ENCODE measurements at places on chromosomes 12 and 14. TPM values are rescaled to one million over a fixed set of nuclear protein-coding genes. Genes with fewer than 3 reads are reported as not detected.

Gene TCL1B
- total RNA-seq, result not detected

Gene CLEC4C
- not detected for total RNA-seq

Gene RFX4
- total RNA-seq, result not detected

Gene HNF1A
- not detected for total RNA-seq

Gene CEP128
- total RNA-seq, result 42.2 TPM

Gene ZCCHC8
- total RNA-seq, result 42.7 TPM

Gene C12orf50
- total RNA-seq, result not detected

GRCh38 chr12:109997393-109997792, 1.2 kb upstream of the GIT2 start:
- H3K27me3 ChIP-seq, result no peaks in the 10 kb centered on the region
- no peak for DNase-seq
- peaks cover 63% of the 10 kb centered on the region for H3K4me1 ChIP-seq
- peak overlapping the region; percentile 98 for H3K27ac ChIP-seq
- peaks cover 4% of the 10 kb centered on the region for H3K36me3 ChIP-seq

- peaks cover 10% of the 10 kb centered on the region for H3K27me3 ChIP-seq
- no peak for DNase-seq
- H3K27ac ChIP-seq, result no peak overlapping the region
- H3K4me3 ChIP-seq, result no peak overlapping the region
- no peaks in the 10 kb centered on the region for H3K4me1 ChIP-seq
Observed at GRCh38 chr12:62840806-62841205, 94.1 kb downstream of the PPM1H start.

GRCh38 chr14:67151082-67151666, 38.1 kb upstream of the GARIN2 start:
- H3K36me3 ChIP-seq, result no peaks in the 10 kb centered on the region
- H3K4me3 ChIP-seq, result no peak overlapping the region
- no peaks in the 10 kb centered on the region for H3K4me1 ChIP-seq
- no peak for DNase-seq
- no peaks in the 10 kb centered on the region for H3K27me3 ChIP-seq
- no peak overlapping the region for H3K27ac ChIP-seq

DNA sequence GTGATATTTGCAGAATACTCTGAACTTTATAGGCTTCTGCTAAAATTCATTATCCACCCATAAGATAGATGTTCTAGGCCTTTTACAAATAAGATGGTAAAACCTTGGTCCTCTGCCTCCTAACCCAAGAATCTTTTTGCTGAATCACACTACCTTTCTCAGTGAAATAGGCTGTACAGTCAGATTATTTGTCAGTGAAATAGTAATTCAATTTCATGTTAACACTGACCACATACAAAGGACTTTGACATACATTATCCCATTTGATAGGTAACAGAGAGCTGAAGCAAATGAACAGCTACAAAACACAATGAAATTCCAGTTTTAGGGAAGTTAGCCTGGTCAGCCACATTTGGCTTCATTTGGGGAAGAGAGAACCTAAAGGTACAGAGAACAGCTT, 141.1 kb downstream of the PCNX1 start:
- no peak overlapping the region for H3K27ac ChIP-seq
- peaks cover 21% of the 10 kb centered on the region for H3K36me3 ChIP-seq
- DNase-seq, result no peak

DNA sequence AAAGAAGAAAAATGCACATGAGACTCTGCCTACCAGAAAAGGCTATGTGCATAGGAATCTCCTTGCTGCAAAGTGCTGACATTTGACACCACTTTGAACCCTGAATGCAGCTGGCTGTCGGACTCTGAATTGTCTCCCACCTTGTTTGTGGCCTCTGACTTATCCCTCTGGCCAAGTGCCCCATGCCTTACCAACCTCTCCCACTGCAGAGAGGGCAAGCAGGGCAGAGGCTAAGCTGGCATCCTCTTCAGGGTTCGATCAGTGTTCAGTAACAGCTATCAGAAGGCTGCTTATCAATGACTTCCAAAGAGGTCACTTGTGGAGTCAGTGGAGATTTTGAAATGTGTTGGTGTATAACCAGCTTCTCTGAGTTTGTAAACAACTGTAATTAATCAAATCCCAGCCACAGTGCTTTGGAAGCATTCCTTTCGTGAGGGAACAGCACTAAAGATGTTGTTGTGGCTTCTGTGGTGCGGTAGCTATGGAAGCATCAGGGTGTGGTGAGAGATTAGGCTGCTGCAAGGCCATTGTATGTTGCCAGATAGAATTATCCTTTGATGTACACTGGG, 22.6 kb upstream of the BMP4 start:
- no peak overlapping the region for H3K27ac ChIP-seq
- DNase-seq, result no peak
- H3K27me3 ChIP-seq, result no peaks in the 10 kb centered on the region
- H3K4me1 ChIP-seq, result no peaks in the 10 kb centered on the region
- no peak overlapping the region for H3K4me3 ChIP-seq
- H3K36me3 ChIP-seq, result no peaks in the 10 kb centered on the region

DNA sequence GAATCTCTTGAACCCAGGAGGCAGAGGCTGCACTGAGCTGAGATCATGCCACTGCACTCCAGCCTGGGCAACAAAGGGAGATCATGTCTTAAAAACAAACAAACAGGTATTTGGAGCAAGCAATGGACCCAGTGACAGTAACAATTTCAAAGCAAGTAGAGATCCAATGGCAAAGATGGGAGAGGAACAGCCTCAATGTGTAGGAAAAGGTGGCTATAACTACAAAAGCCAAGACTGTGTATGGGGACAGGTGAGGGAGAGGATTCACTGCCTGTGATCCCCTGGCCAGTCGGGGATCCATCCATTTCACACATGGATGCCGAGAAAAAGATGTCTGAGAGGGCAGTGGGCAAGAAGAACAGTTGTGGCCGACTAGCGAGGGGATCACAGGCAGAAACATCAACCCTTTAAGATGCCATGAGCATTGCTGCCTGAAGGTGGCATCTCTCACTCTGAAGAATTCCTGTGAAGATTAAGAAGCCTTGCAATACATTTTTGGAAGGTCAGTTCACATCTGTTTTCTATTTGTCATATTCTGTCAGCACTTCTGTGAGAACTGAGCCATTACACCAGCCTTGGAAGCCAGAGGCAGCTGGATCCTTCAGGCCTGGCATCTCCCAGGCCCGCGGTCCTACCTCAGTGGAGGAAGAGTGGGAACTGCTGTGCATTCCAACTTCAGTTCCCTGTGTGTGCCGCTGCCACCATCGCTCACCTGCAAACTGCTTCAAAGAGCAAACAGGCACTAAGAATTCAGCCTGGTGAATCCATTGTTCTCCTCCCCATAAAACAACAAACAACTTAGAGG, 54.5 kb upstream of the FRS2 start:
- DNase-seq, result no peak
- H3K27ac ChIP-seq, result no peak overlapping the region
- H3K27me3 ChIP-seq, result no peaks in the 10 kb centered on the region
- no peaks in the 10 kb centered on the region for H3K36me3 ChIP-seq
- H3K4me1 ChIP-seq, result no peaks in the 10 kb centered on the region

- H3K4me3 ChIP-seq, result no peak overlapping the region
- H3K27me3 ChIP-seq, result no peaks in the 10 kb centered on the region
- H3K36me3 ChIP-seq, result no peaks in the 10 kb centered on the region
- no peak overlapping the region for H3K27ac ChIP-seq
- DNase-seq, result no peak
Observed at GRCh38 chr12:50041962-50042361, 15.4 kb upstream of the ASIC1 start.

DNA sequence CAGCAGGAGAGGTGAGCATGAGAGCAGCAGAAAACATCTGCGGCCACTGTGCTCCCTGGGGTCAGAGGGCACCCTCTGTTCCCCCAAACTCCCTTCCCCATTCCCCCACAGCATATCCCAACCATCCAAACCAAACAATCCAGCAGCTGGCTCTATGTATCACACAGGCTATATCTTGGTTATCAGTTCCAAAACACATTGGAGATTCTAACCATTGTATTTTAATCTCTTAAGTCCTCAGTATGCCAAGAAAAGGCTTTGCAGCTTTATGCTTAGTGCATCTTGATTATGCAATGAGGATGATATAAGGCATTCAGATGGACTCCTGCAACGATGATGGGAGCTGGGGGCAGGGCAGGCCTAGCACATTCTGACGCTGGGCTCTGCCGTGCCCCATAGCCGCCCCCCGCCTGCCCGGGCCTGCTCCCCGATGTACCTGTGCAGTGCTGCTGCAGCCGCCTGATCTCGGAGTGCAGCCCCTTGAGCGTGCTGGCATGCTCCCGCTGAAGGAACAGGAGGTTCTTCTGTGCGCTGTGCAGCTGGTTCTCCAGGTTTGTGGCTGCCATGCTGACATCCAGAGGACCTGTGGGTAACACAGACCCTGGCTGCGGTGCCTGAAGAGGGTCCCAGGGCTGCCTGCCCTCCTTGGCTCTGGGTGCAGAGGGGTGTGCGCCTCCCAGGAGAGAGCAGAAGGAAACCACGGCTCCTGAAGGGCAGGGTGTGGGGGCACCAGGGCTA, 29.6 kb downstream of the CCDC92 start:
- no peak overlapping the region for H3K4me3 ChIP-seq
- H3K27ac ChIP-seq, result no peak overlapping the region
- no peaks in the 10 kb centered on the region for H3K27me3 ChIP-seq
- H3K4me1 ChIP-seq, result peaks cover 18% of the 10 kb centered on the region

DNA sequence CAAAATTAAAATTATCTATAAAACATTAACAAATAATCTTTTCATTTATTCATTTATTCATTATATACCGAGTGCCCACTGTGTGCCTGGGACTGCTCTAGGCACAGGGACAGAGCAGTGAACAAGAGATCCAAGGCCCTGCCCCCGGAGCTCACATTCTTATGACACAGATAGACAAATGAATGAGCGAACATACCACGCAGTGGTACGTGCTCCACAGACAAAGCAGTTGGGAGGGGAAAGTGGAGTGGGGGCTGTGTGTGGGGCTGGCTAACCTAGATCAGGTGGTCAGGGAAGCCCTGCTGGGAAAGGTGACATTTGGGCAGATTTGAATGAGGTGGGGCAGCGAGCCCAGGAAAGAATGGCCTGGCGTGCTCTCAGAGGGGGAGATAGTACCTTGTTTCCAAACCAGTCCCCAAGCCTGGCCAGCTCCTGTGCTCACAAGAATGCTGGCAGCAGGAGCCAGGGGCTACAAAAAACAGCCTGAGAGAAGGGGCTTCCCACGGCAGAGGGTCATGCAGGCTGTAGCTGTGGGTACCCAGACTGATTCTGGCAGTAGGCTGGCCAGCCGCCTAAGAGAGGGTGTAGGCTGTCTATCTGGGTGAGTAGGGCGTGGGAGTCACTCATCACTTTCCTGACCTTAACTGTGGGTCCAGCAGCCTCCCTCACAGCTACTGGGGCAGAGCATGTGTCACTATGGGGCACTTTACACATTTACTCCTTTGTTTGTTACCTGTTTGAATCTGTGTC, 57.8 kb upstream of the ACTN1 start:
- no peak overlapping the region for H3K4me3 ChIP-seq
- peaks cover 20% of the 10 kb centered on the region for H3K27me3 ChIP-seq
- no peaks in the 10 kb centered on the region for H3K36me3 ChIP-seq
- no peak for DNase-seq
- H3K27ac ChIP-seq, result no peak overlapping the region

DNA sequence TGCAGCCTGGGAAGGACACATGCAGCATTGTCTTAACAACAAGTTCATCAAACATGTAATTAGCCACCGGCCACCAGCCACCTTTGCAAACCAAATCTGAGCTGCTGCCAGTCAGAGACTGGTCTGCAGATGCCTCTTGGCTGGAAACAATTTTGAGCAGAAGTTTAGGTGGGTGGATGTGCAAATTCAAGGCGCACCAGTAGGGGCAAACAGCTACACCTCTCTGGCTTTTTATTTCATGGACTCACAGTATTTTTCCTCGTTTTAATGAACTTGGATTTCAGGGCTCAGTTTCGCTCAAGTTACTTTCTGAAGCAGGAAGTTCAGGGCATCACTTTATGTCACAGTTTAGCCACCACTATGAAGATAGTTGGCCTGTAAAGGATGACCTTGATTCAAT, 94.3 kb downstream of the OTX2 start:
- no peak for DNase-seq
- no peak overlapping the region for H3K27ac ChIP-seq
- no peak overlapping the region for H3K4me3 ChIP-seq
- no peaks in the 10 kb centered on the region for H3K4me1 ChIP-seq
- H3K36me3 ChIP-seq, result no peaks in the 10 kb centered on the region
- peaks cover 9% of the 10 kb centered on the region for H3K27me3 ChIP-seq

DNA sequence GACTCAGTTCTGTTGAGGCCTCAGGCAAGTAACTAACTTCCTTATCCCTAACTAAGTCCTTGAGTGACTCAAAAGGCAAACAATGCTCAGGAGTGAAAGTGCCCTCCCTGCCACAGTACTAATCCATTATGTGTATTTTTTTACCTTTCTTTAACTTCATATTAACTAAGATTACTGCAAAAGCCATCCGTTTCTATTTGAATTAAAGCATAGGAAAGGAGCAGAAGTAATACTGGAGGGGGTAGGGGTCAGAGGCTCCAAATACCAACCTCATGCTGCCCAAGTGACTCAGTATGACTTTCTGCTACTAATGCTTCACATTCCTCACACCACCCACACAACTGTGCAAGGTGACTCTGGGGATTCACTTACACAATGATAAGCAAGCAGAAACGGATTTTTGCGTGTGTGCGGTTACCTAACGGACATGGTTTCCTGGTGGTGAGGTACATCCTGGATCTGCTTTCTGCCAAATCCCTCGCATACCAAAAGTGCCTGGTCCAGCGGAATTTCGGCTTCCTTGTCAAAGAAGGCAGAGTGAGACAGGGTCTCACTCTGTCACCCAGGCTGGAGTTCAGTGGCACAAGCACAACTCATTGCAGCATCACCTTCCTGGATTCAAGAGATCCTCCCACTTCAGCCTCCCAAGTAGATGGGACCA, 25.1 kb downstream of the MOK start:
- H3K4me3 ChIP-seq, result no peak overlapping the region
- no peaks in the 10 kb centered on the region for H3K36me3 ChIP-seq
- H3K27ac ChIP-seq, result no peak overlapping the region
- H3K4me1 ChIP-seq, result no peaks in the 10 kb centered on the region
- DNase-seq, result no peak

DNA sequence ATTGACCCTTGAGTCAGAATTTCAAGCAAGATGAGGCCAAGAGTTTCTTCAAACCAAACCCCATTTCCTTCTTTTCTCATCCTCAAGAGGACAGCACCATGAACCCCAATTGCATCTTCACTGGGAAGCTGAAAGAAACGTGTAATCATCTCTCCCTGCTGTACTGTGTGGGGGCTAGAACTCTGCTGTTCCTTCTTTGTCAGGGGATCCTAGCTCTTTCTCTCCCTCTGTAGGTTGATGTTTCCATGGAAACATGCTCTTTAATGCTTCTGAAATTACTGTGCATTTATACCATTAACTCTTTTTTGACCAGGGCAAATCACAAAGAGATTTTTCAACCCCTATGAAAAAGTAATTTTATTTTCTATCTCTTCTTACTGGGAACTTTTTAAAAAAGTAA, 295.1 kb downstream of the GRIN2B start:
- H3K4me1 ChIP-seq, result no peaks in the 10 kb centered on the region
- no peak for DNase-seq
- H3K27me3 ChIP-seq, result peaks cover 4% of the 10 kb centered on the region
- H3K27ac ChIP-seq, result no peak overlapping the region
- H3K36me3 ChIP-seq, result no peaks in the 10 kb centered on the region
- no peak overlapping the region for H3K4me3 ChIP-seq
